GM23248 (cell line): ENCODE measurements at places on chromosomes 7 and 10. TPM values are rescaled to one million over a fixed set of nuclear protein-coding genes. Genes with fewer than 3 reads are reported as not detected.

DRGX gene
- total RNA-seq = not detected in 2 replicates

- H3K27me3 ChIP-seq = no peaks in the 10 kb centered on the region
- no peak for DNase-seq
- peaks cover 7% of the 10 kb centered on the region; the same call in 1 of the 2 replicates for H3K36me3 ChIP-seq
- H3K27ac ChIP-seq = no peak overlapping the region
- H3K4me1 ChIP-seq = peaks cover 6% of the 10 kb centered on the region; the same call in 1 of the 2 replicates
Observed at GRCh38 chr10:86878983-86879713, 78.3 kb downstream of the MMRN2 start.

DNA sequence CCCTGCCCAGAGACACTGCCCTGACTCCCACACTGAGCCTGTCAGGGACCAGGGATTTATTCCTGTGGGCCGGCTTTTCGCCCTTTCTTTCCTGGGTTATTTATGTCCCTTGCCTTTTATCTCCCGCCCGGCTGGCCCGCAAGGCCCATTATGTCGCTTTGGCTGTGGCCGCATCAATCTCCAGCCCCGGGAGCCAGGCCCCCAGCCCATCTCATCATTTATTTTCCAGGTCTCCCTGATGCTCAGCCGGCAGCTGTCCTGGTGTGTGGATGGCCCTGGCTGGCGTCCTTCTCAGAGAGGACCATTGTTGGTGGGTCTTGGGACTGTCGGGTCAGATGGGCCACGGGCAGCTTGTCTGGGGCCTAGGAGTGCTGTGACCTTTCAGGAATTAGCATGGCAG lies 82.3 kb downstream of the FAM241B start:
- no peak overlapping the region for H3K27ac ChIP-seq
- no peak overlapping the region for H3K4me3 ChIP-seq
- no peaks in the 10 kb centered on the region for H3K4me1 ChIP-seq
- peaks cover 32% of the 10 kb centered on the region for H3K27me3 ChIP-seq
- no peak for DNase-seq

DNA sequence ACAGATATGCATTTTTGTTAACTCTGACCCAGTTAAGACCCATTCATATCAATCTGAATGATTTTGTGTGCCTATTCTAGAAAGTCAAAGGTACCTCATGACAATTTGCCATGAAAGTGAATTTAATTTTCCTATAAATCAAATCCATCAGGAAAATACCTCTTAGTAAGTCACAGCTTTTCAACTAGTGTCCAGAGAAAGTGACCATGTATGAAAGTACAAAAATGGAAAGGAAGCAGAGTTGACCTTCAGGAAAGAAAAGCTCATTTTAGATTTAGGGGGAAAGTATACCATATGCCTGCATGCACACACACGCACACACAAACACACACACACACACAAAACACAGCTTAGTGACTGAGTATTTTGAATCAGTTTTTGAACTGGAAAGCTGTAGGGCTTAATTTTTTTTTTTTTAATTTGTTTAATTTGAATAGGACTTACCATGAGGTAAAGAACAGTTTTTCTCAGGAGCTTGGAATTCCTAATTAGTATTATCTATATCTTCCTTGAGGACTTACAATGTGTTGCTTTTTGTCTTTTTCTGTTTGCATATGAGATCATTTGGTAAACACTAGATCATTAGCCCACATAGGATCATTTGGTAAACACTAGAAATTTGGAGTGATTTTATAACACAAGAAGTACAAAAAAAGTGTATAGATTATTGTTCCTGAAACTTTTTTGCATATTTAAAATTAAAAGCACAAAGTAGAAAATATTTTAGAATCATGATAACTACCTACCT lies 61.6 kb downstream of the ZNF277 start:
- H3K27me3 ChIP-seq = no peaks in the 10 kb centered on the region
- no peaks in the 10 kb centered on the region for H3K36me3 ChIP-seq
- no peak overlapping the region for H3K27ac ChIP-seq
- H3K4me1 ChIP-seq = peaks cover 14% of the 10 kb centered on the region

PLAU gene
- total RNA-seq = 13.3 and 13.8 TPM in 2 replicates
